Suppressor macrophage treated with lipopolysaccharide for 1 hour (primary cell): ENCODE measurements at places on chromosomes 12 and 14.

- peak; percentile 60 for DNase-seq
These were observed 6.6 kb downstream of the TSPAN19 start for GRCh38 chr12:85029456-85029855.

GRCh38 chr12:64655141-64655540 lies 44.8 kb downstream of the RASSF3 start:
- no peak for DNase-seq

- no peak for DNase-seq
These were observed 5.8 kb downstream of the ASB2 start for GRCh38 chr14:93970585-93970964.

- DNase-seq: no peak
These were observed 41.5 kb downstream of the FRS2 start for GRCh38 chr12:69511469-69512267.

GRCh38 chr12:10372559-10372958 lies 17.3 kb downstream of the KLRK1 start:
- no peak for DNase-seq

DNA sequence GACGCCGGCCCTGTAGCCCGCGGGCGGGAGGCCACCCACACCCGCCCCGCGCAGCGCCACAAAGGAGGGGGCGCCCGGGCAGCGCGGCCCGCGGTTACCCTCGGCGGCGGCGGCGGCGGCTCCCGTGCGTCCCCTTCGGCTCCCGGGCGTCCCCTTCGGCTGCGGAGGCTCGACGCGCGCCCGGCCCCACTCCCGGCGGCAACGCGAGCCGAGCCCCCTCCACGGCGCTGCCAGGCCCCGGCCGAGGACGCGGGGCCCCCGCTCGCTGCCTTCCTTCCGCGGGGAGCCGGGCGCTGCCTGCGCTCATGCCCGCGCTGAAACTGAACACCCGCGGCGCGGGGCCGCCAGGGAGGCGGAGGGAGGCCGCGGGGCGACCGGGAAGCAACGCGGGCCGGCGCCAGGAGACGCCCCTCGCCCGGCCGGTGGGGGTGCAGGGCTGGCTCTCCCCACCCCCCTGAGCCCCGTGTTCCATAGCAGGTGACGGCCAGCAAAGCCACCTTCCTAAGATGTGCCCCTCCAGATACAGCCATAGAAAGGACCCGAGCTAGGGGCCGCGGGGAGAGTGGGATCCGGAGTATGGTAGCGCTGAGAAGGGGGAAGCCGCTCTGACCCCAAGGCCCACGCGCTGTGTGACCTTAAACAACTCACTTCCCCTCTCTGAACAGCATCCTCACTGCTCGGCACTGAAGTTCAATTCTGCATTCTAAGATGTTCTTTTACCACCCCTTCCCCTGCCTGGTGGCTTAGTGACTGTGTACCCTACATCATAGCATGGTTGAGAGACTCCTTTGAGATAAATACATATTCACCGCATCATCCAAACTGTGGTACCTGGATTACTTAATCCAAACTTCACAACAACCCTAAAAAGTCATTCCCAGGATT lies 42.8 kb downstream of the KDM2B start:
- peak; percentile 73 for DNase-seq

- no peak for DNase-seq
These were observed 115.1 kb upstream of the PCED1B start for GRCh38 chr12:46963977-46964971.

GRCh38 chr14:99425272-99425681 lies 55.4 kb downstream of the SETD3 start:
- DNase-seq: no peak

DNA sequence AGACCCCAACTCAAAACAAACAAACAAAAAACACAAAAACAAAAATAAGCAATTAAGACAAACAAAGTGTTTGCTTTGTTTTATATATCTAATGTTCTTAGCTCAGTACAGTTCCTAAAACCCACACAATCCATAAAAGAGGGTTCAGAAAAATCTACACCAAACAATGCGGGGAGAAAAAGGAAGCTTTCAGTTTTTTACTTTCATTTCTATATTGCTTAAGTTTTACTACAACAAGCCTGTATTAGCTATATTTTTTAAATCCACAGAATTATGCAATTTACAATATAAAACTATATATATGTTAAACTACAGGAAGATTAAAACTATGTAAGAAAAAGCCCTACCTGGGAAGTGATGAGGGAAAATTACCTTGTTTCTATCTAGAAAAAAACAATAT lies 41.4 kb downstream of the CLIP1 start:
- peak; percentile 48 for DNase-seq

DNA sequence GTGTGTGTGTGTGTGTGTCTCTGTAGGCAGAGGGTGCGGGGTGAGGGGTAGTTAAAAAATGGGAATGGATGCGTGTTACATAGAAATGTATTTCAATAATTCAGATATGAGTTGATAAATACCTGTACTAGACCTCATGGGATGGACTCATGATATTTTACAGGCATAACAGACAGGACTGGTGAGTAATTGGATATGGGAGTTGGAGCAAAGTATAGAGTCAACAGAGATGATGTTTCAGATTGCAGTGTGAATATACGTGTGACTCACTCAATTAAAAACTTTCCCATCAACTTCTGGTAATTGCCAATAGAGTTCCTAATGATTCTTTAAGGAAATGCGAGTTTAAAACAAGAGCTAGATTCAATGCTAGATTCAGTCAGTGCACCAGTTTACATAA lies 711.9 kb downstream of the C12orf50 start:
- no peak for DNase-seq

GRCh38 chr12:100481021-100481420 lies 7.4 kb downstream of the NR1H4 start:
- no peak for DNase-seq

- no peak for DNase-seq
These were observed 13.9 kb downstream of the ARPC3 start for GRCh38 chr12:110436231-110436630.

DNA sequence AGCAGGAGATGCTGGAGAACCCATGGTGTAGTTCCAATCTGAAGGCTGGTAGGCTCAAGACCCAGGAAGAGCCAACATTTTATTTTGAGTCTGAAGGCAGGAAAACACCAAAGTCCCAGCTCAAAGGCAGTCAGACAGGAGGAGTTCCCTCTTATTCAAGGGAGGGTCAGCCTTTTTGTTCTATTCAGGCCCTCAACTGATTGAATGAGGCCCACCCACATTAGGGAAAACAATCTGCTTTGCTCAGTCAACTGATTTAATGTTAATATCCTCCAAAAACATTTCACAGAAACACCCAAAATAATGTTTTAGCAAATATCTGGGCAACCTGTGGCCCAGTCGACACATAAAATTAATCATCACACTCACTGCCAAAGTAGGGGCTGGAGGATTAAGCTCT lies 130.8 kb downstream of the LMNTD1 start:
- DNase-seq: no peak

- DNase-seq: no peak
These were observed 132.0 kb downstream of the PPM1H start for GRCh38 chr12:62802984-62803383.

DNA sequence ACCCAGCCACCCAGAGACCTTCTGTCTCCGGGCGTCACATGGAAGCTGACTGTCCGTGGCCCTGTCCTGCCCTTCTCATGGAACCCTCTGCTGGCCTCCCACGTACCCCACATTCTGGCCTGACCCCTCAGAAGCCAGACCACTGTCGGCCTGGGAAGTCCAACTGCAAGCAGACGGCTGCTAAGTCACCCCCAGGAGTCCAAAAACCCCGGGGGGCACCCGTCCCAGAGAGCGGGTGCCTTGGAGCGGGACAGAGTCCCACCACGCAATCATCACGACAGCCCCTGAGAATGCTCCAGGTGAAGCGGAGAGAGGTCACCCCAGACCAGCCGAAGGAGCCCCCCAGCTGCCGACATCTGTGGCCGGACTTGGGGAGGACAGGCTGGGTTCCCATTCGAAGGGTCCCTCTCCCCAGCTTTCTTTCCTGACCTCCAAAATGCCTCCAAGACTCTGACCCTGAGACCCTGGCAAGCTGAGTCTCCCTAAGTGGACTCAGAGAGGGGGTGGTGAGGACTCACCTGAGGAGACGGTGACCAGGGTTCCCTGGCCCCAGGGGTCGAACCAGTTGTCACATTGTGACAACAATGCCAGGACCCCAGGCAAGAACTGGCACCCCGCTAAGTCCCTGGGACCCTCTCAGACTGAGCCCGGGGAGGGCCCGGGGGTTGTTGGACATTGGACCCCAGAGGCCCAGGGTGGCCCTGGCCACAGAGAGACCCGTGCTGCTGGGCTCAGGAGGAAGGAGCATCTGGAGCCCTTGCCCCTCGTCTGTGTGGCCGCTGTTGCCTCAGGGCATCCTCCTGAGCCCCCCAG lies 337.1 kb downstream of the TMEM121 start:
- no peak for DNase-seq

- DNase-seq: no peak
These were observed 111.9 kb downstream of the LRRK2 start for GRCh38 chr12:40336573-40337199.

DNA sequence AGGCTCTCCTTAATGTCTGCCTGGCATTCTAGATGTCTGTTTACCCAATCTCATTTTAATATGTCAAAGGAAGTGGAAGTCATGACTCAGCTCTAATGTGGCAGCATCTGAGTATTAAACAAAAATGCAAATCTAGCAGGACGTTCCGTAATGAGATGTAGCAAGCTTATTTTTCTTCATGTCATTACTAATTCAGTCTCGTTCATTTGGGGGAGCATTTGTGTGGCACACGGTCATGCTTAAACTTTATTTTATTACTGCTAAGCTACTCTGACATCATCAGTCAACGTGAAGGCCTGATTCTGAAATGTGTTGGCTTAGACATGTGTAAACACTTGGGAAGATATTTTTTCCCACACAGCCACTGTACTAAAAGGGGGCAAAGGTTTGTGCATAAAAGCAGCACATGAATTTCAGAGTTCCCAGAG lies 326.7 kb upstream of the TMPO start:
- DNase-seq: peak; percentile 9

DNA sequence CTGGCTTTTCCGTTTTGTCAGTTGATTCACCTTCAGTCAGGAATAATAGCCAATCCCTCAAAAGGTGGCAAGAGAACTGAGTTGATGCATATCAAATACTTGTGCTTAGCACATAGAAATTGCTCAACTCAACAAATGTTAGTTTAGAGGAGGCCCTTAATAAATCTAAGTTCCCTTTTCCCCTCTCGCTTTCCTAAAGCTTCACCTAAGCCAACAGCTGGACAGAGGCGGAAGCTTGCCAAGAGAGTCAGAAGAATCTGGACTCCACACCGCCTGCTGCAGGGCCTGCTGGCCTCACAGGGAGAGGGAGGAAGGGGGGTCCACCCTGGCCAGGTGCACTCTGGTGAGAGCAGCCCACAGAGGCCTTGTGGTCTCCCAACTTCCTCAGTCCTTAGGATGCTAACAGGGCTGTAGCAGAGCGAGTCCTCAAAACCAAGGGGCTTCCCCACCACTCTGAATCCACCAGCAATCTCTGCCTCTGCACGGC lies 213.1 kb downstream of the CHST11 start:
- peak; percentile 64 for DNase-seq

GRCh38 chr12:96493106-96493505 lies 3.7 kb downstream of the CFAP54 start:
- DNase-seq: no peak

DNA sequence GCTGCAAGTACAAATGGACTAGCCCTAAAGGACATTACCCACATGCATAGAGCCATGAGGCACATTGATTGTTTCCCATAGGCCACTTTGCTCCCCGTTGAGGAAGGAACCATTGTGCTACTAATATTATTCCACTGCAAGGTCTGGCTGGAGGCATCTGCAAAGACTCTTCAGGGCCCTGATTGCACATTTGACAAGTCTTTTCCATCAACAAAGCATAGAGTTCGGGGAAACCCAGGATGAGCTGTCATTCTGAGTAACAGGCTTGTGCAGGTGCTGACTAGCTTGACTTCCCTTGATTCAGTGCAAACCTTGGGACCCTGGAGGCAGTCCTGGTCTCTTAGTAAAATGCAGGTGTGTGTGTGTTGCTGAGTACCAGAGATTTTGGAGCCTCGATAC lies 73.8 kb downstream of the SUSD6 start:
- DNase-seq: peak; percentile 87

DNA sequence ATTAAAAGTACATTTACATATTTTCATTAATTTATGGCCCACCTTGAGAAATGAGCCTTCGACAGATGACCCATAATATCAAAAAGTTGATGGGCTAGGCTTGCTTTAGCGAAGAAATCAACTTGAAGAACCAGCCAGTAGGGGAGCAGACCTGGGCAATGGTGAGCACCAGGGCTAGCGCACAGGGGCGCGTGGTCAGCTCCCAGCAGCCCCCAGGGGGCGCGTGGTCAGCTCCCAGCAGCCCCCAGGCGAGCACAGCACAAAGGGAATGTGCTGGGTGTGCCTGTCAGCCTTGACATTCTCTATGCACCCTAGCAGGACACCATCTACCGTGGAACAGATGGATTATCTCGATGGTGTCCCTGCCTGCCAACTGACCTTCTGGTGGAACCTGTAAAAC lies 15.3 kb upstream of the SOX5 start:
- DNase-seq: no peak

DNA sequence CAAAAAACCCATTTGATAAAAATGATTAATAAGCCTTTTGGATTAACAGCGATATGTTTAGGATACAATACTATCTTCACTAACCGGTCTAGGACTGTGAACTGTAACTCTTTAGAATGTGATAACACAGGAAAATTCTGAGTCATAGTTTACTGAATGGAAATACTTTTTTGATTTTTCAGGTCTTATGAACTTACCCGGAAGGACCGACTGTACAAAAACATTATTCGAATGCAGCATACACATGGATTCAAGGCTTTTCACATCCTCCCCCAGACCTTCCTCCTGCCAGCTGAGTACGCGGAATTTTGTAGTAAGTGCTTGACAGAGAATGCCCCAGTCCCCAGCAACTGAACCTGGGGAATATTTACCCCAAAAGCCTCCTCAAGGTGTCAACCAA lies 29.0 kb downstream of the TTLL5 start:
- no peak for DNase-seq

DNA sequence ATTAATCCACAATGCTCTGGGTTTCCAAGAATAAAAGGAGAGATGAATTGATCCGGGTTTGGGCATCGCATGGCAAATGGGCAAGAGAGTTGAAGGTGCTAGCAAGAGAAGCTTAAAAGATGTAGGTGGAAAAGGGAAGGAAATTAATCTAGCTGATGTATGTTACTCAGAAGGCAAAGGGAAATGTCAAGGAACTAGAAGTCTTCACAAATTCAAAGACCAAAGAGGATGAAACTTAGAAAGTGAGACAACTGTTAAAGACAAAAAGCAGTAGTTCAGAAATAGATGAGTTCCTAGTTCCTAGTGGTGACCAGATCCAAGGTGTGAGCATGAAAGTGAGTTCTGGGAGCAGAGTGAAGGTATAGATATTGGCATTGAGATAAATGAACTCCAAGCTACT lies 228.3 kb downstream of the SEC23A start:
- peak; percentile 37 for DNase-seq

GRCh38 chr12:52164624-52165023 lies 27.2 kb downstream of the KRT80 start:
- DNase-seq: no peak

DNA sequence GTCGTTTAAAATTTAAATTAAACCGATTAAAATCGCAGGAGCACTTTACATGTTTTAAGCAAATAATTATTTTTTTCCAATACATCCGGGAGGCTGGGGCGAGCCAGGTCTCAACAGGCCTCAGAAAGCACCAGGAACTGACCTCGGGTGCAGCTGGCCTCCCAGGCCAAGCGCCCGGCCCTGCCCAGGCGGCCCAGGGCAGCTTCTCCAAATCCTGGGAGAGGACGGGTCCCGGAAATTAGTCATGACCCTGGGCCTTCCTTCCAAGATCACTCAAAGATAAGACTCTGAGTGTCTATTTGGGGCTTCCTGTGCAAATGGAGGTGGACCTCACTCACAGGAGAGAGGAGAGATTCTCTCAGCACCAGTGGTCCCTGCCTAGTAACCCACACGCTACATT lies 177.1 kb downstream of the BCL11B start:
- DNase-seq: no peak
